ENCODE measurements at places on chromosomes 6 and 20.

GRCh38 chr6:34888874-34889555 is at the start of gene ANKS1A:
ANKS1A (plus strand) TSS chr6:34889255; CDS start chr6:34889403, 148 bp downstream.
- peak; percentile 86 for DNase-seq

DNA sequence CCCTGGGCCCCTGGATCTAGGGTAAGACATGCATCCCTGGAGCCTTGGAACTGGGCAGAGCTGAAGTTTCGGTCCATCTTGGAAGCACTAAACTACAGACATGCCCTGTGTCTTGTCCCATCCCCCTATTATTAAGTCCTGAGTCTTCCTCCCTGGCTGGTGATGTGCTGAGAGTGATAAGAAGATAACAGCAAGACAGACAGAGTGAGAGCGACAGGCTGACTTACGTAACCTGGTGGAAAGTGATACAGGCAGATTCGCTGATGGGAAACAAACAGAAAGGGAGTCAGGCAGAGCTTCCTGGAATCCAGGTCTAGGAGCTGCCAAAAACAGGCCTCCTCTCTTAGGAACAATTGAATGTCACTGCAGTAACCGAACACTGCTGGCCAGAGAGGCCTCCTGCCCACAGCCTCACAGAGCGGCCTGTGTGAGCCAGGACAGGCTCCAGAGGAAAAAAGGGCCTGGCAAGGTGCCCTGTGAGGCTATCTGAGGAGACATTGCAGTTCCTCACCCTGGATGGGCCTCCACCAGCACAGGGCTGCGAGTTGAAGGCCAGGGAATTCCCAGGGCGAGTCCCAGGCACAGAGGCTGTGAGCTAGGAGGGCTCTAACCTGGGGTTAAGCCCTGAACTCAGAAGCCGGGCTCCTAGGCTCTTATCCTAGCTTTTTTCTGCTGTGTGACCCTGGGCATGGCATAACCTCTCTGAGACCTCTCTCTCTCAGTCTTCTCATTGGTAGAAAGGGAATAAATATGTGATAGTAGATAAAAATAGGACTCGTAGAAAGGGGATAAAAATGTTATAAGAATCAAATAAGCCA is 34.2 kb upstream of the B4GALT5 start:
- DNase-seq: no peak

DNA sequence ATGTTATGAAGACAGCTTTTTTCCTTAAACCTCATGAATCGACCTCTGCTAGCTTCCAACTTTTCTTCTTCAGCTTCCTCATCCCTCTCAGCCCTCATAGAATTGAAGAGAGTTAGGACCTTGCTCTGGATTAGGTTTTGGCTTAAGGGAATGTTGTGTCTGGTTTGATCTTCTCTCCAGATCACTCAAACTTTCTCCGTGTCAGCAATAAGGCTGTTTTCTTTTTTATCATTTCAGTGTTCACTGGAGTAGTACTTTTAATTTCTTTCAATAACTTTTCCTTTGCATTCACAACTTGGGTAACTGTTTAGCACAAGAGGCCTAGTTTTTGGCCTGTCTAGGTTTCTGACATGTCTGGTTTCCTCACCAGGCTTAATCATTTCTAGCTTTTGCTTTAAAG is 32.6 kb downstream of the AIG1 start:
- DNase-seq: no peak

- no peak for DNase-seq
Observed at GRCh38 chr6:86848986-86849385, 88.3 kb upstream of the HTR1E start.

All from T-helper 2 cell treated with Interferon-gamma antibody and Interleukin-4, amounts not matched to agents 5 μg/mL and 100 μg/mL, for 36 hours (primary cell).